ENCODE measurements at places on chromosomes 11 and 22. TPM values are rescaled to one million over a fixed set of nuclear protein-coding genes. Genes with fewer than 3 reads are reported as not detected.
A peak's percentile ranks its signal among the peaks of the same experiment; 100 is the strongest.

- peak; percentile 72 for DNase-seq
These were observed 3.0 kb downstream of the ATL3 start for GRCh38 chr11:63667995-63668795.

DNA sequence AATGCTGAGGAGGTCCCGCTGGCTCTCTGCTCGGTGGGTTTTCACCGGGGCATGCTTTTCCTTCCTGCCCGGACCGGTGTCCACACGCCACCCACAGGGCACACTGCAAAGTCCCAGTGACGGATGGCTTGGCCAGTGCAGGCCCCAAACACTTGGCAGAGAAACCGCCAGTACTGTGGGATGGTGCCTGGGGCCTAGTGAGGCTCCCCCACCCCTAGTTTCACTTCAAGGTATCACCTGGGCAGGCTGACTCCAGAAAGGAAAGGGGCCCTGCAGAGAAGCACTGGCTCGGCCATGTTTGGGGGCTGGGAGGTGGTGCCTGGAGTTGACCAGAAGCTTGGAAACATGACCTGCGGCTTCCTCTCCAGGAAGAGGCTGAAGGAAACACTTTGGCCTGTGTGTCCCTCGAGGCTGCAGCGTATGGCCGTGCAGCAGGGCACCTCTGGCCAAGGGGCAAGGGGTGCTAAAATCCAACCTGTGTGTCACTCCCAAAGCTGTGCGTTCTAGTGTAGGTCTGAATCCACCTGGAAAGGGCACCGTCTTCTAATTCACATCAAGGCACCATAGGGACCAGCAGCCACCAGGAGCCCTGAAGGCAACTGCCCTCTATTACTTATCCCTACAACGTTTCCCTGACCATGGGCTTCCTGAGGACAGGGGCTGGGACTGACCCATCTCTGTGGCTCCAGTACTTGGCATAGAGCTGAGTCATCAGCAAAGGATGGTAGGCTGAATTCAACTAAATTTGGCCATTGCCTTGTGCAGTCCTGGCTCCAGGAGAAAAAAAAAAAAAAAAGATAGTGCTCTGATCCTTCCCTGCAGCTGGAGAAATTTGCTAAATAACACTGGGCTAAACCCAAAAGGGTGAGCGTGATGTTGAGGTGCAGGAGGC, 22.6 kb downstream of the TPBGL start:
- no peak for DNase-seq

The SCUBE2 gene
- 0.10 TPM for total RNA-seq

The C11orf42 gene
- total RNA-seq = not detected

DNA sequence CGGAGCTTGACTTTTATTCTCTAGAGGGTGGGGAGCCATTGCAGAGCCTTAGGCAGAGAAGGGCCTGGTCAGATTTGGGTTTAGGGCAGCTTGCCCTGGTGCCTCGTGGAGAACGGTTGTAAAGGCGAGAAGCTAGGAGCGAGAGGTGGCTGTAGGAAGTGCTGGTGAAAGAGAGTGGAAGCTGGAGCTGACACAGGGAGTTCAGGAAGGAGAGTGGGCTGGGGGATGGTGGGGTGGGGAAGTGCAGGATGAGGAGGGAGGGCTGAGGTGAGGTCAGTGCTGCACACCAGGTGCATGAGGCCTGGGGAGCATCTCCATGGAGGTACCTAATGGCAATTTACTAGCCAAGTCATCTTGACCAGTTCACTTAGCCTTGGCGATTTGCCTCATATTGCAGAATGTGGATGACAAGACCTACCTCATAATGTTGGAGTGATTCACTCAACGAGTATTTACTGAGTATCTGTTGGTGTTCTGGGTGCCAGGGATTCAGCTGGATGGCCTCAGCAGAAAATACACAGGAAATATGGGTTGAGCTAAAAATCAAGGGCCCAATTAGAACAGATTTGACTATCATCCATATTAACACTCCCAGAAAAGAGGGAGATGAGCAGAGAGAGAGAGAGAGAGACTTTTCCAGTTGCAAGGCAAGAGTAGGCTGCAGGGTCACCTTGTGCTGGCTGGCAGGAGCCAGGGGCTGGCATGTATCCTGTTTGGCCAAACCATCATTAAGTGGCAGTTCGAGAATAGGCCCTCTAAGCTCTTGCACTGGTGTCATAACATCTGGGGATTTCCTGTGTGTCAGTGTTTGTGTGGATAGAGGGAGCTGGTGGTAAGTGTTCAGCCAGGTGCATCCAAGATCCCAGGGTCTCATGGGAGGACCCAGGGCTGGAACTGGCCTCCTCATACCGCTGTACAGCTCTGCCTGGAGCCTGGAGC, 44.4 kb upstream of the CLDN5 start:
- DNase-seq = no peak

The ZNRF3 gene
- total RNA-seq = 1.8 TPM

DNA sequence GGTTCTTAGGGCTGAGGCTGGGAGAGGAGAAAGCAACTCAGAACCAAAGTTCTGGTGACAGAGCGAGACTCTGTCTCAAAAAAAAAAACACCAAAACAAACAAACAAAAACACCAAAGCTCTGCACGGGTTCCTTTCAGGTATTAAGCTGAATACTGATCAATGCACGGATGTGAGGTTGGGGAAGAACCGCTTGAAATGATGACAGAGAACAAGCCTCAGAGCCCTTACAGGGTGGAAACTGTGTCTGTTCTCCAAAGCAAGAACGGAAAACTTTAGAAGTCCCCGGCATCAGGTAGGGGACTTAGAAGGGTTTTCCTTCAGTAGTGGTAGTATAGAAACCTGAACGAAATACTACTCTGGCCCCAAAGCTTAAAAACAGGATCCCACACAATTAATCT, 260.0 kb downstream of the TBC1D22A start:
- no peak for DNase-seq

The DCHS1 gene
- 0.08 TPM for total RNA-seq

- no peak for DNase-seq
These were observed 2.0 kb upstream of the TNRC6B start for GRCh38 chr22:40175611-40176244.

GRCh38 chr22:24189249-24190158, 8.2 kb downstream of the SUSD2 start:
- no peak for DNase-seq

The LAYN gene
- 34.3 TPM for total RNA-seq

The RAB38 gene
- total RNA-seq = 1.6 TPM

DNA sequence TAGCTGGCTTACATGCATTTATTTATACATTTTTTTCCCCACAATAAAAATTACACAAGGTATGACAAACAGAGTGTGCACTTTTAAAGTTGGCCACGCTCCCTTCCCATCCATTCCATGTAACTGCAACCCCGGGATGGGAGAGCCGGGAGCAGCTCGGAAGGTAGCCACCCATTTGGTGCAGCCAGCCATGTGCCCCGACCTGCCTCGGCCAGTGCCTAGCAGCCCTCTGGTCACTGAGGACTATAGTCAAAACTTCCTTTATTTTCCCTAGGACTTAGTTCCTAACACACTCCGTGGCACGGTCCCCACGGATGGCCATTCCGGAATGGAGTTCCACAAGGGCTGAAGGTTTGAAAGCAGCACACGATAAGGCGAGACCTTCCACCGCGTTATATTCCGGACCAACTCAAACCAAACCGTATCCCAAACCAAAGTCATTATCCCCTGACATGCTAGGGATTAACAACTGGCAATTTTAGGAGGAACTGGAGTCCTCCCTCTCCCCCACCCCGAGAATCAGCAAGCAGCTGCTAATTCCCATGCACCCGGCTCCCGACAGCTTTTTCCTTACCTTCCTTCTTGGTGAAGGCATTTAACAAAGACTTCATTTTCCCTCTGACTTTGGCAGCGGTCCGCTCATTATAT, 426.4 kb downstream of the SHANK2 start:
- DNase-seq = no peak

DNA sequence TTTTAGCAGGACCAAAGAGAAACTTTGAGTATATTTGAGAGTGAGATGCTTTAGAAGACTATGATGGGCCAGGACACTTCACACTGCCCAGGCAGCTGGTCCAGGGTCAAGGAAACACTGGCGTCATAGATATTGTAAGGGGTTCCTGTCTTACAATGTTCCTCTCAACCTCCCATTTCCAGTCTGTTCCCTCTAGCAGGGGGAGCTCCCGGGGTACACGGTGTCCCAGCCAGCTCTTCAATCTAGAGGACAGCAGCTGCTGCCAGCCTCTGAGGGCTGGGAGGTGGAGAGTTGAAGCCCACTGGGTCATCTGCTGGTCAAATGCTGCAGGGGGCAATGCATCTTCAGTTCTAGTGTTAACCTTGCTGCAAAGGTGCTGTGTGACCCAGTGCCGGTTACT, 40.7 kb upstream of the TIMP3 start:
- no peak for DNase-seq

The RBMXL2 gene
- not detected for total RNA-seq

- peak; percentile 48 for DNase-seq
These were observed 3.2 kb downstream of the TTLL12 start for GRCh38 chr22:43183496-43184277.

Data from H4 (cell line).